GM12891 (cell line): ENCODE measurements at places on chromosomes 13 and 19.

GRCh38 chr19:38700350-38700901 lies 43.8 kb downstream of the CAPN12 start:
- no peak for DNase-seq

GRCh38 chr19:16637535-16637934 lies 9.5 kb upstream of the MED26 start:
- no peak for DNase-seq

DNA sequence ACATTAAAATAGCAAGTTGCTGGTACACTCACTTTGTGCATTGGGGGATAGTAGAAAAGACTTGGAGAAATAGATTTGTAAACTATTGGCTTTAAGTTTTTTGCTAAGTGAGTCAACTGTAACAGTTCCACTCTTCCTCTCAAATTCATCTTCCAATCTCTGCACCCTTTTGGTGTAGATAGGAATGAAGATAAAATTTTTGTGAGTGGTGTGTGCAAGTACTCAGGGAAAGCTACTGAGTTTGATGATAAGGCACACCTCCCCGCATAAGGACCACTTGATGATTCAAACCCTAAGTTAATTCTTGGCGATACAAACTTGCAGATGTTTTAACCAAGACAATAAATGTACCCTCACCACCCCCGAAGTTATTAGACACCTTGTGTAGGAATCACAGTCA lies 168.3 kb upstream of the SLITRK1 start:
- DNase-seq, result no peak

GRCh38 chr19:6278740-6279619 lies 795 bp downstream of the MLLT1 start:
- no peak for DNase-seq

DNA sequence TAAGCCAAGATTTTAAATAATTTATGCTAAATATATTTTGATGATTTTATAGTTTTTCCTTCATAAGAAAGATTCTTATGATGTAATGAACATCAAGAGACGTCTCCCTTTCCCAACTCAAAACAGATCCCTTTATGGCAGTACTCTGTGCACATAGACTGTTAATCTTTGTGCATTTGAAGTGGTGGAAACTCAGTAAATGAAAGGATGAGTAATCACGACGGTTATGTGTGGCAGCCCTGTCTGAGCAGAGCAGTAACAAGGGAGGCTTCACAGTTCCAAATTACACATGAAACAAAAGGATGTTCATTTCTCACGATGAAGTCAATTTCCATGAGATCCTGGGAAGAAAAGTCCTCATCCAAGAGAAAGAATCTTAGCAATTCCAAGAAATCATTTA lies 498.1 kb downstream of the KLF5 start:
- DNase-seq, result no peak

- DNase-seq, result peak; percentile 81
Measured at GRCh38 chr19:33280351-33280921, 21.9 kb downstream of the CEBPA start.

GRCh38 chr19:2271234-2272103 lies 10.5 kb downstream of the PEAK3 start:
- DNase-seq, result no peak

GRCh38 chr19:38944981-38945506 lies 14.3 kb downstream of the MRPS12 start:
- DNase-seq, result no peak

DNA sequence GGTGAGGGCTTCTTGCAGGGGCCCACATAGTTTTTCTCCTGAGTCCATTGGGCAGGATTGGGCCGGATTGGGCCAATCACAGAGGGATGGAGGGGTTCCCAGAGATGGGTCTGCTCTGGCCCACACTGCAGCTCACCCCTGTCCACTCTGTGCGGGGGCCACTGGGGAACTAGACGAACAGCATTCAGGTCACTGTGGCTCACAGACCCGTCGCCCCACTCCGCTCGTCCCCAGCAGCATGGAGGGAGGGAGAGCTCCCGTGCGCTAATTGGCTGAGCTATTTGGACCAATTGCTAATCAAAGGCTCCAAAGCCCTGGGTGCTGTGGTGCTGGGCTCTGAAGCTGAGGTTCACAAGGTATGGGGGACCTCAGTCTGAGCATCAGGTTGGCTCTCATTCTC lies 11.3 kb downstream of the NACC1 start:
- no peak for DNase-seq

- DNase-seq, result no peak
Measured at GRCh38 chr19:30350692-30351663, 21.2 kb upstream of the ZNF536 start.
